Liver (tissue), 10 donors: ENCODE measurements at places on chromosomes 1 and 21.
A peak's percentile ranks its signal among the peaks of the same experiment; 100 is the strongest.

GRCh38 chr1:32764826-32765569 is 52.2 kb downstream of the YARS1 start:
- DNase-seq = no peak

DNA sequence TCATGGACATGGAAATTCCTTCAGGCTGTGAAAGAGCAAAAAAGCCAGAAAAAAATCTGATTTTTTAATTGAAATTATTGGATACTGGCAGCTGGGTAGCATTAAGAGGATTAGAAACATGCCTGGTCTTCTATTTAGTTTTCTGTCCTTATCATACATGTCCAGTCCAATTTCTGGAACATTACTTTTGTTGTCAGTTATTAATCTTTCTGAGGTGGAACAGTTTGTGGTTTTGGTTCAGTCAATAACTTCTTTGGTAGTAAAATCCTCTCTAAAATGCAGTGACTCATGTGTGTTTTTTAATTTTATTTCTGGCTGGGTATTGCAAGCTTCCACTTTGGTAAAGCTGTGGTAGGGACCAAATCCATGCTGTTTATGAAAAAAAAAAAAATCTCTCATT is 687.0 kb upstream of the ADGRL2 start:
- no peak for DNase-seq

DNA sequence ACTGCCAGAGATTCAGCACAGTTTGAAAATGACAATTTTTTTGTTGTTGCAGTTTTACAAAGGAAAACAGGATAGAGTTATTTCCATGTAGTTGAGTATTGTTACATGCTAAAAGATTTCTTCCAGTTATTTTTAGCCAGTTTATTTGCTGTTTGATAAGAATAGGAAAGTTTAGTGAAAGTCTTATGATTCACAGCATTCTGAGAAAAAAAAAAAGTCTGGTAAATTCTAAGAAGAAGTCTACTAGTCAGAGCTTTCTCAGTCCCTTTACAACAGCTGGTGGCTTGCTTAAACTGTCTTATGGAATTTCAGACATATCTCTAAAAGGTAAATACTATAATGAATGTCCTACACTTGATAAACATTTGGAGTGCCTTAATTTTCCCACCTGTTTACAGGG is 341.7 kb downstream of the DSCAM start:
- DNase-seq = no peak

DNA sequence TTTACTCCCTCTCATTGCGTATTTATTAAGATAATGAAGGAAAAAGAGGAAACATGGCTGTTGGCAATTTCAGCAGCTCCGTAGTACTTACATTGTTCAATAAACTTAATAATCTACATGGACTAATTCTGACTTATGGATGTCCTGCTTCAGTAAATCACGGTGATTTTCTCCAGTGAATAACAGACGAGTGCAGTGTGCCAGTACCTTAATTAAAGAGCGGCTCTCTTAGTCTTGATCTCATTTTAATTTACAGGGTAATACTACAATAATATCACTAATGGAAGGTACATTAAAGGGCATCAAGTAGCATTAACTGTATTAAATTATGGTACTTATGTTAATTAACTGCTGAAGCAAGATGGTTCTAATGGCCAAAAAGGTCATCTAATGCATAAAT is 187.2 kb downstream of the NTNG1 start:
- DNase-seq = no peak

GRCh38 chr1:117622726-117623125 is 16.9 kb downstream of the TENT5C start:
- peak; percentile 26 for DNase-seq

DNA sequence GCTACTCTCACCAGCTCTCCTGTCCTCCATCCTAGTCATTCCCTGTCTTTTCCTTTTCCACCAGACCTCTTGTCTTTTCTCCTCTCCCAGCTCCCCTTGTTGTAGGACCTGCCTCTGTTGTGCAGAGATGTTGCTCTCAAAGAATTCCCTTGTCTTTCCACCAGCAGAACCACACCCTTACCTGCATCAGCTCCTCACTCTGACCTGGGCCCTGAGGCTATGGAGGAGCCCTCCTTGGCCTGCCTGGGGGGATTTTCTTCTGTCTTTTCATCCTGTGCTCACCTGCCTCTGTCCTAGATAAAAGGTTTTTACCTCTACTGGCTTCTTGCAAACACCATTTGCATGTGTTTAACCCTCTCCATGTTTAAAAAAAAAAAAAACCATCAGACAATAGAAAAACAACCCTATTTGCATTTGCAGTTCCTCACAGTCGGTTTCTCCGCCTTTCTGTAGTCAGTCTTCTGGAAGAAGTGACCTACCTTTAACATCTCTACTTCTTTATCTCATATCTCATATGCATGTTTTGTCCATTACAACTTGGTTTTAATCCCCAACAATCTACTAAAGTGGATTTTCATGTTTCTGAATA is 12.1 kb downstream of the FCRL5 start:
- DNase-seq = no peak
